Stimulated activated CD4-positive, alpha-beta T cell treated with anti-CD3 and anti-CD28 coated beads, TNF-alpha, amount 100 ng/mL, for 1 hour (primary cell): ENCODE measurements at places on chromosomes 7 and 10.
A peak's percentile ranks its signal among the peaks of the same experiment; 100 is the strongest.

DNA sequence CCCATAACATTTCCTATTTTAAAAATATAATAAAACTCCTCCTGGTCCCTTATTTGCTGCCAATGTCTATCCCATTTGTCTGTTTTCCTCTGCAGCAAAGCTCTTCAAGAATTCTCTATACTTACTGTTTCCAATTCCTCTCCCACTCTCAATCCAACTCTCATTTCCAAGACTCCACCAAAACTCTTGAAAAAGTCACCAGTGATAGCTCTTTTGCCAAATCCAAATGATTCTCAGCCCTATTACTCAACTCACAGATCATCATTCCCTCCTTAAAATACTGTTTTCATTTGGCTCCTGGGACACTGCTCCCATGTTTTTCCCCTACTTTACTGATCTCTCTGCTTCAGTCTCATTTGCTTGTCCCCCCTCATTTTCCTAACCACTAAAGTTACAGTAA, 139.4 kb downstream of the HIBADH start:
- no peak for DNase-seq

DNA sequence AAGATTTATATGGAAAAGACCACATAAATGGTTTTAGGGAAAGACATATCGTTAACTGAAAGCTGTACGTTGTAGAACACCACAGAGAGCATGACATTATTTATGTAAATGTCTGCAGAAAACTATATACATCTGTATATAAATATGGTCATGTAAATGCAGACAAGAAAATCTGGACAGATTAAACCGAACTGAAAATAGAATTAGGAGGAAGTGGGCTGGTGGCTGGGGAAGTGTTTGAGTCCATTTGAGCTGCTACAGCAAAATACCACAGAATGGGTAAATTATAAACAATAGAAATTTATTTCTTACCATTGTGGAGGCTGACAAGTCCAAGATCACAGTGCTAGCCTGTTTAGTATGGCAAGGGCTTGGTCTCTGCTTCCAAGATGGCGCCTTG, 56.3 kb upstream of the USP6NL start:
- DNase-seq: no peak

- no peak for DNase-seq
These were observed 21.3 kb upstream of the TBRG4 start for GRCh38 chr7:45132708-45133320.

GRCh38 chr10:30581779-30582380, 47.7 kb downstream of the LYZL2 start:
- DNase-seq: no peak

GRCh38 chr10:128025437-128025836, 100.8 kb downstream of the MKI67 start:
- DNase-seq: no peak

DNA sequence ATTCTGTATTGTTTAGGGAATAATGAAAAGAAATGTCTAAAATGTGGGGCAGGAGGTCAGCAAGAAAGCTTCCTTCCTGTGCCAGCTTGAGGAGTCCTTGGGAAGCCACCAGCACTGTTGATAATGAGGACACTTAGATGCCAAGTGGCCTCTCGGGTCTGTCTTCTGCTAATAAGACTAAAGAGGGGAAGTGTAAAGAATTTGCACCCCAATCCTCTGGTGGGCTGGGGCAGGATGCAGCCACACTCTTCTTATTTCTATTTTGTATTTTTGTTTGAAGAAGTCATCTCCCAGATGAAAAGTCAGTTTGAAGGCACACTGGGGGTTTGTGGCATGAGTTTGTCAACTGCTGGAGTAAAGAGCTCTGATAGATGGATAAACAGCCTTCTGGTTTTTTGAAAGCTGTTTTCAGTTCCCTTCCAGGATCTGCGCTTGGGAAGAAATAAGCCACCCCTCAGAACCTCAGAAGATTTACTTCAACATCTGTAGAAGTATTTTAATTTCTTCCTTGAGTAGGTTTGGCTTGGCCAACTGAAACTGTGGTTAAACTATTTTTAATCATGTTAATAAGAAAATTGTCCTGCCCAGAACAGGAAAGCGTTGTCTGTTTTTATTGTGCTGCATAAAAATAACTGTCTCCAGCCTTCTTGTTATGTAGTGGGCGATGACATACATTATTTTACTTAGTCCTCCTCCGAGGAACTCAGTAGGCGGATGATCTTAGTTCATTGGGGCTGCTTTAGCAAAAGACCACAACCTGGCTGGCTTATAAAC, 128.8 kb upstream of the GPR26 start:
- no peak for DNase-seq

DNA sequence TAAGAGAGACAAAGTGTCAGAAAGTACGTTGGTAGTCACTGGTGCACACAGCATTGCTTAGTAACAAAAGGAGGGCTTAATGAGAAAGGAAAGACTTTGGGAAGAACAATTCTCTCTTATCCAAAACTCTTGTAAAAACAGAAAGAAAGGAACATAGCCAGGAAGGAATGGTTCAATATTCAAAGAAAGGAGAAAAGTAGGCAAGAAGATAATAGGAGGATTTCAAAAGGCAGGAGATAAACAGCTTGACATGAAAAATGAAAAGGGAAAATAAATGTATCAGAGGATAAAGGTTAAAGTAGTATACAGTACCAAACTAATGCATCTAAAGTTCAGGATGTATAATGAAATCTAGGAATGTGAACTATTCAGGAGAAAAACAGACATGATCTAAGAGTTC, 20.1 kb downstream of the ZFAND4 start:
- no peak for DNase-seq

- DNase-seq: no peak
These were observed at the start of gene HIP1 for GRCh38 chr7:75738604-75738974. Gene HIP1 (minus strand): TSS chr7:75738941. CDS start chr7:75738920, 21 bp downstream.

GRCh38 chr7:64651203-64651602, 14.7 kb upstream of the ZNF107 start:
- DNase-seq: no peak

DNA sequence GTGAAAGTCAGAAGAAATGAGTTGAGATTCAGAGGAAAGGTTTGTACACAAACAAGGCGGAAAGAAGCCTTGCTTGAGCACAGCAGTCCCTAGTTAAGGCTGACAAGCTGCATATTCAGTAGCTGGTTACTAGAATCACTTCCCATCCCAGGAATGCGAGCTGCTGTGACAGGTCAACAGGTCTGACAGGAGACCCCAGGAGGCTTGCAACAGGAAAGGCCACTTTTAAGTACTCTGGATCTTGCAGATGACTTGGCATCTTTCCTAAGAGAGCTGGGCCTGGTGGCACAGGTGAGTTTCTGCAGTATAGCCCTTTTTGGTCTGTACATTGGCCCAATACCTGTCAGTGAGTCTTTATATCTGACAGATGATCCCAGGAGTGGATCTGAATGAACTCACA, 35.7 kb upstream of the UNC5B start:
- DNase-seq: no peak

GRCh38 chr7:42244828-42245227, 7.8 kb upstream of the GLI3 start:
- no peak for DNase-seq

- DNase-seq: no peak
These were observed 936 bp upstream of the REPIN1 start for GRCh38 chr7:150367677-150368095.

GRCh38 chr7:111226800-111227199, 135.9 kb downstream of the LRRN3 start:
- no peak for DNase-seq

DNA sequence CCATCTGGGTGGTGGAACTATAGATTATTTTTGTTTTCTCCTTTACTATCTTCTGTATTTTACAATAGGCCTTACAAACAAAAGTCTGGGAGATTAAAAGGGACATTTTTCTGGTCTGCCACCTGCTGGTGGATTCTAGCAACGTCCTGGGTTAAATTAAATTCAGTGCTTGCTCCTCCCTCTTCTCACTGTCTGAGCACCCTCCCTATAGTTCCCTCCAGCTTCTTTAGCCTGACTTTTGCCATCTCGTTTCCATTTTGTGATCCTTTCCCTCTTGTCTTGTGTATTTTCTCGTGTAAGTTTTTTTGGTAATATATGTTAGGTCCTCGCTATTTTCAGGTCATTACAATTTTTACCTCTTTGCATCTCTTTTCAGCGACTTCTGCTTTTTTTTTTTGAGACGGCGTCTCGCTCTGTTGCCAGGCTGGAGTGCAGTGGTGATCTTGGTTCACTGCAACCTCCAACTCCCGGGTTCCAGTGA, 16.1 kb downstream of the ANKRD16 start:
- DNase-seq: peak; percentile 30

DNA sequence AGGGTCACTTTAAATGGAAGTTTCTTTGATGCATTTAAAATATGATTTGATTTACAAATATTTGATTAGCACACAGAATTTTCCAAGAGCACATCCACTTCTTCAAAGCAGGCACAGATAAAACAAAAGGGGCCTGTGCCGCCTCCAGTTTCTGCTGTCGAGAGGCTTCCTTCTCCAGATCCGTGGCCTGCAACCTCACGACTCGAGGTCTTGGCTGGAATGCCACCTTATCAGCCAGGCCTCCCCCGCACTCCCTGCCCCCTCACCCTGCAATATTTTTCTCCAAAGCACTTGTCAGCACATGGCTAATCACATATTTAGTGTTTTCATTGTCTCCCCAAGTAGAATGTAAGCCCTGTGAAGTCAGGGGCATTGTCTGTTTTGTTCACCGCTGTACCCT, 12.5 kb downstream of the PYROXD2 start:
- no peak for DNase-seq

GRCh38 chr10:112988839-112989406, 38.9 kb downstream of the TCF7L2 start:
- DNase-seq: no peak
